ENCODE measurements at places on chromosomes 7 and 10.

- no peak for DNase-seq
Measured at GRCh38 chr10:48634984-48635557, 30.2 kb upstream of the ARHGAP22 start.

- DNase-seq = no peak
Measured at GRCh38 chr10:77578583-77579227, 58.9 kb downstream of the KCNMA1 start.

DNA sequence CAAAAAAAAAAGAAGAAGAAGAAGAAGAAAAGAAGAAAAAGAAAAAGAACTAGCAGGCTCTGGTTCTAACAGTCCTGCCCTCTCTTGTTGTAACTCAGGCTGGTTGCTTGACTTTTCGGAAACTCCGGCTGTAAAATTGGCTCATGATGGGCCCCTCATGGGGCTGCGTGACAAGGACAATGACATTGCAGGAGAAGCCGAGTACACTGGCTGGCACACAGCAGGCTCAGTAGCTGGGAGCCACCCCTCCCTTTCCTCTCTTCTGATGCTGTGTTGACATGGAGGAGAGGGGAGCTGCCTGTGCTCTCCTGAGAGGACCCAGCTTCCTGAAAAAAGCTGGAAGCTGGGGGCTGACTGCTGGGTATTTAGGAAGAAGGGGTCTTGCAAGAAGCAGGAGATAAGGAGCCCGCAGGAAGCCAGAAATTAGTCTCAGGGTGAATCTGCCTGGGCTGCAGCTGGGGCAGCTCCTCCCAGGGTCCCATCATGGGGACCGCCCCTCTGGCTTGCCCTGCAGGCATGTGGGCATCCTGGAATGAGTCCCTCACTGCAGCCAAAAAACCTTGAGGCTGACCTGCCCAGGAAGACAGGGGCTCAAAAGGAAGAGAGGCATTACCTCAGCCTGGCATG lies 14.6 kb upstream of the GPR26 start:
- no peak for DNase-seq

GRCh38 chr7:75776295-75776971 lies 4.4 kb upstream of the CCL26 start:
- no peak for DNase-seq

- no peak for DNase-seq
Measured at GRCh38 chr7:149248777-149249176, 9.3 kb downstream of the ZNF212 start.
